ENCODE measurements at places on chromosomes 5 and 9.

DNA sequence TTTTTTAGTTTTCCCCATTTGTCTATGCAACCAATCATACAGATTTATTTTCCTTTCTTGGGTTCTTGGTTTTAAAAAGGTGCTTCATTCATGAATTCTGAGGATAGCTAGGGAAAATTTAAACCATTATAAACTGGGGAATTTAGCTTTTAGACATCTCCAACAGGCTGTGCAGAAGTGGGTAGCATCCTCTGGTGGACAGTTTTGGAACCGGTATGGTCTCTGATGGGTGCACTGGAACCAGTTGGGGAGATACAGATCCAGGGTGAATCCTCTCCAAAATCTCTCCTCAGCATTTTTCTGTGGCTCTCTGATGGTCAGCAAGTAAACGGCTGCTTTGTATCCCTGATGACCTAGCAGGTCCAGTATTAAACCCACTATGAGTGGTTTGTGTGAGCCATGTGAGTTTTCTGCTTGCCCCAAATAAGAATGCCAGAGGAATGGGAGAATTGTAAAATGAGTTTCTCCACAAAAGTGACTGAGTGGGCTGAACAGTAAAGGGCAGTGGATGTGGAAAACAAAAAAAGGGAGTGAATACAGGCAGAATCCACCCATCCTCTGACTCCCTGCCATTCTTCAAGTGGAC is 9.1 kb upstream of the DNAJC25 start:
- no peak for DNase-seq

DNA sequence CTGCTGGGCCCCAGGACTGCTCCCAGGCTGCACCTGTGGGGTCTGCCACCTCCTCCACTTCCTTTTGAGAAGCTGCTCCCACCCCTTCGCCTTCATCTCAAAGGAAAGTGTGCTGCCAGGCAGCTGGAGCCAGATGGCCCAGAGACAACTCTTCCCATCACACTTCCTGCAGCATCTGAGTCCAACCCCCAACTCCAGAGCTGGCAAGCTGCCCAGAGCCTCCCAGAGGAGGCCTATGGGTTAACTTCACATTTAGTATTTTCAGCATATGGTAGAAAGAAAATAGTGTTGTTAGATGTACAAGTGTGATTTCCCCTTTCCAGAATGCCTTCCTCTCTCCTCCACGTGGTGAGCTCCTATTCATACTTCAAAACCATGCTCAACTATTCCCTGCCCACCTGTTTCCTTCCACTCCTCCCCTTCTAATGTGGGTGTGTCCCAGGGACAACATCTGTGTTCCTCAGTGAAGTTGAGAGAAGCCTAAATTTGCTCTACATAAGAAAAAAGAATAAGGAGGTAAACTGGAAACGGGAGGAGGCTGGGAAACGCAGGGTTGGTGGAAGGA is 38.6 kb upstream of the KCNMB1 start:
- DNase-seq = no peak

- no peak for DNase-seq
These were observed 29.8 kb downstream of the DAB2 start for GRCh38 chr5:39394946-39395345.

GRCh38 chr9:136368190-136368589 is 4.6 kb upstream of the DNLZ start:
- no peak for DNase-seq

- DNase-seq = no peak
These were observed 150.5 kb downstream of the GAPVD1 start for GRCh38 chr9:125412166-125412565.

GRCh38 chr9:69932901-69933300 is 110.7 kb upstream of the MAMDC2 start:
- DNase-seq = no peak

GRCh38 chr5:125409234-125409860 is 662.9 kb upstream of the ZNF608 start:
- DNase-seq = no peak

GRCh38 chr5:90563108-90563507 is 4.5 kb downstream of the ADGRV1 start:
- DNase-seq = no peak

DNA sequence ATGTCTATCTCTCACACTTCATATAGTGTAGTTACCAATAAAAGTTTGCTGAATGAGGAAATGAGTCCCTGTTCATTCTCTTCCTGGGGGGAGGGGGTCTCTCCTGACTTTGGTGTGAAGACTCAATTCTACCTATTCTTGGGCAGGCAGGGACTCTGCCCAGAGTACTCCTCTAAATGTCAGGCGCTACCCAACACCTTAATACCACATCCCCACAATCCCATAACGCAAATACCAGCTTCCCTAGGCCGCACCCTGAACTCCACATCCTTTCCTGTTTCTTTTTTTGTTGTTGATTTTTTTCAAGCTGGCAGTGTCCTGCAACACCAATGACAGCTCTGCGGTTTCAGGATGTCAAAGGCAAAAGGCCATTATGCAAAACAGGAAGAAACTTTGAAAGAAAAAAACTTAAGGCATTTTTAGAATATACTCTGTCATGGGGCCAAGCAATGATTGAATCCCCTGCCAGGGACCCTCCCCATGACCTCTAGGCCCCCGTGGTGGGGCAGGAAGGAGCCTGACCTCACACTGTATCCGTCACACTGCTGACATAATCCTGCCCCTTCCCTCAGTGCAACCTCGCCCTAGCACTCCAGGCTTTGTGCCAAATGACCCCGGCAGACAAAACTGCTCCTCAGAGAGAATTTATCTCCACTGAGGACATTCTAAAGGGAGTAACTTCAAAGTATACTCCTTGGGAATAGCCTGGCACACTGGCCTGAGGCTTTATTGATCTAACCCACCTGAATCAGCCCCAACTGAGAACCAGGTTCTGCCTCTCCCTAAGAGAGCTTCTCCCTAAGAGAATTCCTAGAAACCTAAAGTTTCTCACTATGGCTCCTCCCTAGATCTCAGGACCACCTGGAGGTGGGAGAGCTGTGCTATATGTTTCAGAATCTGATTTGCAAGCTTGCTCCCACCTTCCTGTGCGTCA is 8.0 kb downstream of the B4GALT1 start:
- no peak for DNase-seq

- no peak for DNase-seq
These were observed 81.0 kb downstream of the WWC1 start for GRCh38 chr5:168372356-168372946.

GRCh38 chr5:73302797-73303147 is 129.8 kb downstream of the TMEM174 start:
- DNase-seq = no peak

DNA sequence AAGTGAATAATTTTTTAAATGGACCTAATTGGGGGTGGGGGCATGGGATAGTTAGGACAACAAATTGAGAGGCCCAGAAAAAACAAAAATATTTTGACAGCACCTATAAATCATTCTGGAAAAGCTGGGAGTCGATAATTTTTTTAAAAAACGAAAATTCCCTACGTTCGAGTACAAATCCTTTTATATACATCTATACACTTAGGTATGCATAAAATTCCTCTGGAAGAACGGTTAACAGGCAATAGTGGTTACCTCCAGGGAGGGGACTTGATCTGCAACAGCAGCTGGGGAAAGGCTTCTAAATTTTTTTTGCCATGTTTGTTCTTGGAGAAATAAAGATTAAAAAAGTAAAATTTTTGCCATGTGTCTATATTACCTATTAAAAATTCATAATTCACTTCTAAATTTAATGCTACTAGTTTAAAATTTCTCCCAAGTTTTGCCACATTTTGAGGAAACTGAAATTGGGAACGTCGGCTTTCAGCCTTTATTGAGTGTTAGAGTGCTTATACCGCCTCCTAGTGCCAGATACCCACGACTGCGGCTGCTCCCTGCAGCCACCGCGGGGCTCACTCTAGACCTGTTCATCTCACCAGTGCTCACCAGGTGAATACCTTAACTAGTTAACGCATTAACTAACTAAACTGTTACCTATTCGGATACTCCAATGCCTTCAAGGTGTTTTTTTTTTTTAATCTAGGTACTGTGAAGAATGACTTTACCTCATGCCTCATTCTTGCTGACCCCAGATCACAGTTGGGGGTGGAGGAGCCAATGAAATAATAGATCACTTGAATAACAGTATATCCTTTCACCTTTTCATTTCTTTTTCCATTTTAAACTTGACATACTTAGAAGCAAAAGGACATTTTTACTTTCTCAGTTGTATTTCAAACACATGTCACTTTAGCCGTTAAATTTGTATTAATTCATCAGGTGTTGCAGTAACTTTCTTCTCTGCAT is 1.8 kb upstream of the BHMT start:
- no peak for DNase-seq

DNA sequence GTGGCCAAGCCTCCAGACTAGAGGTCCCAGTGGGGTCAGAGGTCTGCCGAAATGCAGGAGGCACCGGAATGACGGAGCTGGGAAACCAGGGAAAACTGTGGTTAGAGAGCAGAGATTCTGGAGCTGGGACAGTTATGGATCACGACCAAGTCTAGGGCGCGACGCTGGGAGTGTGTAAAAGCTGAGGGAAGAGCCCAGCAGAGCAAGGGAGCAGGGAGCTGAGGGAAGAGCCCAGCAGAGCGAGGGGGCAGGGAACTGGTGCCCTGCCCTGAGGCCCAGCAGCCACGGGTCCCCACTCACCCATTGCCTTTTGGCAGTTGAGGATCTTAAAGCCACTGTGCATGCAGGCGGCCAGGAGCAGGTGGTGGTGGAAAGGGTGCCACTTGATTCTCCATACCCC is 12.5 kb downstream of the MRPL41 start:
- DNase-seq = no peak
